HFF-Myc (cell line): ENCODE measurements at places on chromosomes 1 and 21.
A peak's percentile ranks its signal among the peaks of the same experiment; 100 is the strongest.

DNA sequence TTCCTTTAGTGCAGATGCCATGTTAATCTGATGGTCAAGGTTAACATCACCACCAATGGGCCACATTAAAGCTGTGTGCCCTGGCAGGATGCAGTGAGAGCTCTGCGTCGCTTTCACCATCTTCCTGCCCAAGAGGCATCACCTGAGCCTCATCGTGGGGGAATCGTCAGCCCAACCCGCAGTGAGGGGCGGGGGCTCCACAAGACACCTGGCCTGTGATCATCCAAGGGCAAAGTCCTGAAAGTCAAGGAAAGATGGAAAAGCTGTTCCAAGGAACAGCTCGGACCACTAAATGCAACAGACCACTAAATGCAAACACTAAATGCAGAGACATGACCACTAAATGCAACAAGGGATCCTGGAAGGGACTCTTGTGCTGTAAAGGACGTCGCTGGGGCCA is 49.9 kb downstream of the WDR4 start:
- DNase-seq, result no peak

DNA sequence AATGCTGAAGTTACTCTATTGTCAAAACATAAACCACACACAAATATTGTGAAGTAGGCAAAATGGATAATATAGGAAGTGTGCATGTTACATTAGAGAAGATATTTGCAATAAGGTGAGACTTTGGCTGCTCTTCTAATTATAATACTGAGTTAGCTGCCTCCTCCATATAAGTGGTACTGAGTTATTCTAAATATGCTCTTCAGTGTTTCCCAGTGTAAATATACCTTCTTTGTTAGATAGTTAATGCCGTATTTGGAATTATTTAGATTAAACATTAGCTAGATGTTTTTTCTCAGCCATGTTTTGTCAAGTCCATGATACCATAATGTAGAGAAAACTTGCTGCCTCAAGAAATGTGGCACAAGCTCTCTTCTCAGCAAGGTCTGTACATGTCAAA is 186.4 kb downstream of the PTPRC start:
- DNase-seq, result no peak

GRCh38 chr1:30198795-30199403 is 524.5 kb downstream of the MATN1 start:
- no peak for DNase-seq

DNA sequence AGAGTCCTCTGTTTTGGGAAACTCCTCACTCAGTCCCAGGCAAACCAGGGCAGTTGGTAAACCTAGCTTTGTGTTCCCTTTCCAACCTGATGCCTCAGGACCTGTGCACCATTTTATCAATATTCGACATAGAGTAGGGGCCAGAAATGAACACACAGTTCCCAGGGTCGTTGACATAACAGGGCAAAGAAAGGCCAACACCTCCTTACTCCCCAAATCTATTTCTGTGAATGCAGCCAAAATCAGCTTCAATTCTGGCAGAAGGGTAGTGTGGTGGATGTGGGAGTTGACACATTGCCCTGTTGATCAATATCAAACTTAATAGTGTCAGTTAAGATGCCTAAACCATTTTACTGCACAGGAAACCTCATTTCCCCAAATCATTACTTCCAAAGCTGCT is 104.6 kb upstream of the SPATA6 start:
- no peak for DNase-seq

DNA sequence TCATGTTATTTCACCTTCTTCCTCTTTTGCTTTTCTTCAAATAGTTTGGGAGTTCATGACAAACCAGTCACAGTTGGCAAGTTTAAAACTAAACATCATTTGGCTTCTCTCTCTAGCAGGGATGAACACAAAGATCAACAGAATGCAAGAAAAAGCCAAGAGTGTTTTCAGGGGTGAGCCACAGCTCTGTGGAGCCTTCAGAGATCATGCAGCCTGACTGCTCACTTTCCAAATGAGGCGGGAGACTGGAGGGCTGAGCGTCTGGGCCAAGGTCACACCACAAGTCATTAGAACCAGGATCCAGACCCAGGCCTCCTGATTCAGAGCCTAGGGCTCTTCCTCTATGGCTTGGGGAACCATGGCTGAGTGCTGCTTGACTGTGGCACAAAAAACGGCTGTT is 2.7 kb downstream of the DPT start:
- DNase-seq, result no peak

DNA sequence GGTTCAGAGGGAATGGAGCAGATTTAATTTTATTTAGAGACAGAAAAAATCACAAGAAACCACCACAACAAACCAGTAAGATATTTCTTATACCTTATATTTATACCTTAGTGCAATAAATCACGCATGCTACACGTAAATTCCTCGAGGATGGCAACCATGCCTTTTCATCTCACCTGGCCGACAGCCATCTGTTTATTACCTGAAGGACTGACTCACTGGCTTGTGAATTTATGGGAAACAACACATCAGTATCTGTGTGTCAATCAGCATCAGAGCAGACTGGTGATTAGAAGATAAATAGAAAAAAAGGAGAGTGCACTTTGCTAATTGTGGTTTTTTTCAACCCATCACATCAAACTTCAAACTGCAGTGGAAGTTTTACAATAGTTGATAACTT is 58.4 kb downstream of the S1PR1 start:
- no peak for DNase-seq

GRCh38 chr1:168535536-168535935 is 8.3 kb downstream of the XCL2 start:
- DNase-seq, result no peak

- no peak for DNase-seq
Measured at GRCh38 chr1:51316846-51317120, 13.6 kb downstream of the TTC39A start.

DNA sequence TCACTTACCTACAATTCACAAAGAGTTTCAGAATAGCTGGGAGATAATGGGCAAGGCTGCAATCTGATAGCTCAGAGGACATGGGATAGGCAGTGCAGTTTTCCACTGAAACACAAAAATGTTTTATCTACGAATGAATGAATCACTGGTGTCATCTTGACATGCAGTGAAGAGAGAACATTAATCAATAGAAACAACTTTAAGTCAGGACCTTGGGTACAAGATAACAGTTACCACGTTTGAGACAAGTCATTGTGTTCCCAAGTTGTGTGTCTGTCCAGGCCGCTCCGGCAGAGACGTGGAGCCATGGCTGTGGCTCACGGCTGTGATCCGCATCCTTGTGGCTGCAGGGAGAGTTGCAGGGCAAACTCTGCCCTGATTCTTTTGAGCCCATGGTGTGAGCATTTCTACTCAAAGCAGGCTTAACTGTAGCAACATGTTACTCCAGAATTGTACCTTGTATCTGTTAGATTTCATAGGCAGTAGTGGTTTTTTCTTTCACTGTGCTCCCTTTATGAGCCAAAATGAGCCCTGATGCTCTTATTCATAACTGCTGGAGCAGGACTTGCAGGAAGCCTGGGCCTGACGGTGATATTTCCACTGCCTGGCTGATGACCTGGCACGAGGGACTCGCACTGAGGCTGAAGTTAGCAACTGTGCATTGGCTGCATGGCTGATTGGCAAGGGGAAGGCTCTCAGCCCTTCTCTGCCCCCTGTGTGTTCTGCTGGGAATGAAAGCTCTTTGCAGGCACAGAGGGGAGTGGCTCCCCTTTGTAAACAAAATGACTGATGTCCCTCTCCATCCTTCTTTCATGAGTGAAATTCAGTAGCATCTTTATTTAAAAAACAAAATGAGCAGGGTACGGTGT is 465.2 kb downstream of the AJAP1 start:
- DNase-seq, result no peak

- DNase-seq, result peak; percentile 96
Measured at GRCh38 chr1:224542783-224543440, 73.2 kb upstream of the CNIH3 start.

DNA sequence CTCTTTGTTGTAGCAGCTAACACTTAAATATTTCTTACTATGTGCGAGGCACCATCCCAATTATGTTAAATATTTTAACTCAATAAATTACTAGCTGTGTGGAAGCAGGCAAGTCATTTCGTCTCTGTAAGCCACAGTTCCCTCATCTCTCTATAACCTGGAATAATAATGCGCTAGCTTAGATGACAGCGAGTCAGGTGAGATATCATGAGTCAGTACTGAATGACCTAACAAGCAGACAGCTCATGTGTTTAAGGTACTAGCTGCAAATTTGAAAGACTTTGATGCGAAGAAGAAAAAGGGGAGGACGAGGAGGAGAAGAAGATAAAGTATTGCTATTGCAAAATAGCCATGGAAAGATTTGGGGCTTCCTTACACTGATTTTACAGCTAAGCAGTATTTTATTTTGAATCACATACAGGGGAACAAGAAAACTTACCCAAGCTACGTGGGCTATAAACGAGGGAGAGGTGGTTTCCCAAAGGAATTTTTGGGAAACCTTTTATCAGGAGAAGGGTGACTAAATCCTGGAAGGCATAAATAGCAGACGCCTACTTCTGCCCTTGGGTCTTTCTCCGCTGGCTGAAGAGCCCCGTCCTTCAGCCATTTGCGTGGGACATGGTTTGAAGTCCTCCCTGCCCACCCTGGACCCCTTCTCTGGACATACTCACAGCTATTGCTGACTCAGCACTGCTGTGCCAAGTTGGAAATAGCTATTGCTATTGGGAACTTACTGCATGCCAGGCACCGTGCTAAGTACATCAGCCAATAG is 8.9 kb downstream of the CITED4 start:
- no peak for DNase-seq

GRCh38 chr1:86641318-86641717 is 63.1 kb upstream of the SH3GLB1 start:
- no peak for DNase-seq

DNA sequence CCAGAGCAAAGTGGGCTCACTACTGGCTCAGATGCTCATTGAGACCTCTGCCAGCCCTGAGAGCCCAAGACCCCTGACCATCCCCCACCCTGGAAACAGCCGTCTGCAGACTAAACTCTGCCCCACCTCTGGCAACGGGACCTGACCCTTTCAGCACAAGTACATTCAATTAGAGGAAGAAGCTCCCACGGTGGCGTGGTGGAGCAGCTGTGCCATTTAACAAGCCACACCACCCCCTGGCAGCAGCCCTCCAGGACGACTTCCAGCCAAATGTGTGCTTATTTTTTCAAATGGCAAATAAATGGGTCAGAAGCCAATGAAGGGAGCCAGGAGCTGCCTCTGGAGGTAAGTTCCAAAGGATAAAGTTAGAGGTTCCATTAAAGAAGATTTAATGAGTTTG is 226.7 kb downstream of the NPHP4 start:
- DNase-seq, result no peak

- DNase-seq, result no peak
Measured at GRCh38 chr21:34989337-34990151, 59.6 kb downstream of the RUNX1 start.

GRCh38 chr1:204443260-204443619 is 31.6 kb upstream of the PPP1R15B start:
- DNase-seq, result no peak

DNA sequence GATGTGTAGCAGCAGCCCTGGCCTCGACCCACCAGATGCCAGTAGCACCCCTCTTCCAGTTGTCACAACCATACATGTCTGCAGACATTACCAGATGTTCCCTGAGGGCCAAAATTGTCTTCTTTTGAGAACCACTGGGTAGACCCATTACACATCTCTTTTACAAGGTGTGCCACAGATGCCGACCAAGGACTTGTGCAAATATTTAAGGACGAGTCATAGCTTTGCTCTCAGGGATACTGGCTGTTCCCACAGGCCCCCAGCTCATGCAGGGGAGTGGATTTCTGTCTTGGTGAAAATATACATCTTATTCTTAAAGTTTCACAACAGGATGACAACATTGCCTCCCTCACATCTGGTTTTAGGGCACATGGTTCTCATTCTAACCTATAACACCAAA is 59.4 kb upstream of the ZBTB18 start:
- DNase-seq, result no peak
